Psoas muscle (tissue), 8 donors: ENCODE measurements at places on chromosomes 6 and 20. TPM values are rescaled to one million over a fixed set of nuclear protein-coding genes. Genes with fewer than 3 reads are reported as not detected.

Gene FAM162B
- total RNA-seq = 2.8 TPM

Gene CGA
- total RNA-seq = not detected

Gene BLCAP
- total RNA-seq = 656 TPM

DNA sequence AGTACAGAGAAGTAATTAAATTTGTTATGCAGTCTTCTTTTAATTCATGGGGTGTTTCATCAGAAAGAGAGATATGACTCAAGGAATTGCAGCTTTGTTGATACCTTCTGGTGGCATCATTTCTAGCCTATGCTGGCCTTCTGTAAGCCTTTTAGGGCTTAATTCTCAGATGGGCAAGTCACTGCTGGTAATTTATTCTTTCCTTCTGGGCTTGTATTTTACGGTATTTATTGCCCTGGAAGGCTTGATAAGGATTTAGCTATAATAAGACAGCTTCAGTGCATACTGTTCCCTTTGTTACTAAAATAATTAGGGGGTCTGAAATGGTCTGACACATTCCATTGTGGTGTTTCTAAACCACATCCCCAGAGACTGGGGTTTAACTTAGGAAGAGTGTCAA lies 57.9 kb upstream of the EMILIN3 start:
- DNase-seq = no peak
- no peak overlapping the region for H3K27ac ChIP-seq
- H3K27me3 ChIP-seq = no peaks in the 10 kb centered on the region
- H3K4me1 ChIP-seq = no peaks in the 10 kb centered on the region
- H3K4me3 ChIP-seq = no peak overlapping the region

GRCh38 chr6:70811788-70812187 lies 144.1 kb downstream of the SMAP1 start:
- H3K4me3 ChIP-seq = no peak overlapping the region
- no peaks in the 10 kb centered on the region for H3K27me3 ChIP-seq
- DNase-seq = no peak
- H3K4me1 ChIP-seq = peaks cover 7% of the 10 kb centered on the region

DNA sequence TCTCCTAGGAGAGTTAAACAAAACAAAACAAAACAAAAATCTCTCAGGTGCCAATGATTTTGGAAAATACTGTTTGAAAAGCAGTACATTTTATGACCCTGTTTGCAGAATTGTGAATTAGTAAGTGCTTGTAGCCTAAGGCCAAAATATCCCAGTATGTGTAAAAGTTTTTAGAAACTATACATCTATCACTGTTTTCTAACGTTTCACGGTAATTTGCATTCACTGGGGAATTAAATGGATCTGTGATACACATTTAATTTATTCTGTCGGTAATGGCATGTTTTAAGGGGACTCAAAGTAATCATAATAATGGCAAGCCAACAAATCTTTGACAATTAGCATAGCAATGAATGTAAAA lies 95.6 kb upstream of the FAM184A start:
- no peaks in the 10 kb centered on the region for H3K4me1 ChIP-seq
- no peaks in the 10 kb centered on the region for H3K36me3 ChIP-seq
- no peaks in the 10 kb centered on the region for H3K27me3 ChIP-seq
- no peak overlapping the region for H3K4me3 ChIP-seq

GRCh38 chr6:47238456-47238995 lies 71.2 kb downstream of the TNFRSF21 start:
- no peak overlapping the region for H3K27ac ChIP-seq
- no peaks in the 10 kb centered on the region for H3K36me3 ChIP-seq
- no peak overlapping the region for H3K4me3 ChIP-seq
- no peaks in the 10 kb centered on the region for H3K4me1 ChIP-seq
- DNase-seq = no peak
- no peaks in the 10 kb centered on the region for H3K27me3 ChIP-seq
